Hindlimb muscle (tissue), 1 donor: ENCODE measurements at places on chromosomes 5 and 9.

DNA sequence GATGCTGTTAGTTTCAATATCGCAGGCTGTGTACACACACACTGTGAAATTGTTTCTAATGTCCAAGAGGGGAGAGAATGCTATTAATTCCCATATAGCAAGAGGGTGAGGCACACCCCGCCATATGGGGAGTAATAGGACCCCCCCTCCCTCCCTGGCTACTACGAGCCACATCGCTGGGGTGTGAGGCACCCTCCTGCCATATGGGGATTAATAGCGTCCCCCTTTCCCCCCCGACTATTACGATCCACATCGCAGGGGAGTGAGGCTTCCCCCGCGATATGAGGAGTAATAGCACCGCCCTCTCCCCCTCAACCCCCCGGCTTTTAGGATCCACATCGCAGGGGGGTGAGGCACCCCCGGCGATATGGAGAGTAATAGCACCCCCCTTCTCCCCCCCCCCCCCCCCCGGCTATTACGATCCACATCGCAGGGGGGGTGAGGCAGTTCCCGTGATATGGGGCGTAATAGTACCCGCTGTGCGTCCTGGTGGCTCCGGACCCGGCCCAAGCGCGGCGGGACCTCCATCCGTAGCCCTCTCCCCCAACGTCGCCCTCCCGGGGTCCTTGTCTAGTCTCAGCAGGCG, 494 bp upstream of the STK32A start:
- DNase-seq = no peak

DNA sequence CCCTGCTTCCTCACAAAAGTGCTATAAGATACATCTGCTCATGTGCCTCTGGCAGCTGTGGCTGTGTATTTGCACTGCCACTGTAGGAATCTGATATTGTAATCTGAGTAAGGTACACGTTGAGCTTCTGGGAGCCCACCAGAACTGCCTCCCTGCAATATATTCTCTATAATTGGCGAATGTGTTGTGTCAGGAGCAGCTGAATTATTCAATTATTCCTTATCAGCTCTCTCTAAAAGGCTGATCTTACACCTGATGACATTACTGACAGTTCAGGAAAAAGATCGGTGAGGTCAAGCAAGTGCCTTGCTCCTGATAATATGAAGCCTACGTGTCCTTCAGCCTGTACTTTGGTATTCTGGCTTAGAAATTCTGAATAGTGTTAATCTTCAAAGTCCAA, 1015.0 kb downstream of the CDH9 start:
- no peak for DNase-seq

- DNase-seq = peak; percentile 25
Observed at GRCh38 chr9:69391946-69392345, 66.9 kb downstream of the ENTREP1 start.

- DNase-seq = no peak
Observed at GRCh38 chr5:88825584-88826315, 57.2 kb downstream of the MEF2C start.

DNA sequence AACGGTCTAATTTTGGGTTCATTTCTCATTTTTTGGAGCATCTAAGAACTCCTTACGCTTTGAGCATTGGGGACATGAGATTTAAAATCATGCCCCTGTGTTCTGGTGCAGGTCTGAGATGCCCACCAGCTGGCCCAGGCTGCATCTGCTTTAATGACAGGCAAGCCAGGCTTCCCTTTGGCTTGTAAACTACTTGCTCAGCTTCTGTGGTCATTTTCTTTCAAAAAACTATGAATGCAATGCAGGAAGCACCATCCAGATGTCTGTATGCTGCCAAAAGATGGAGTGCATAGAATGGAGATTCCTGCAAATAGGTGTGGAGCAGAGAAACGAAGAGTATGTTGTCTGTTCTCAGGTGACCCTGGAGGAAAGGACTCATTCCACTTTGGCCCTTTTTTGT, 399.9 kb upstream of the ADAMTSL1 start:
- no peak for DNase-seq

DNA sequence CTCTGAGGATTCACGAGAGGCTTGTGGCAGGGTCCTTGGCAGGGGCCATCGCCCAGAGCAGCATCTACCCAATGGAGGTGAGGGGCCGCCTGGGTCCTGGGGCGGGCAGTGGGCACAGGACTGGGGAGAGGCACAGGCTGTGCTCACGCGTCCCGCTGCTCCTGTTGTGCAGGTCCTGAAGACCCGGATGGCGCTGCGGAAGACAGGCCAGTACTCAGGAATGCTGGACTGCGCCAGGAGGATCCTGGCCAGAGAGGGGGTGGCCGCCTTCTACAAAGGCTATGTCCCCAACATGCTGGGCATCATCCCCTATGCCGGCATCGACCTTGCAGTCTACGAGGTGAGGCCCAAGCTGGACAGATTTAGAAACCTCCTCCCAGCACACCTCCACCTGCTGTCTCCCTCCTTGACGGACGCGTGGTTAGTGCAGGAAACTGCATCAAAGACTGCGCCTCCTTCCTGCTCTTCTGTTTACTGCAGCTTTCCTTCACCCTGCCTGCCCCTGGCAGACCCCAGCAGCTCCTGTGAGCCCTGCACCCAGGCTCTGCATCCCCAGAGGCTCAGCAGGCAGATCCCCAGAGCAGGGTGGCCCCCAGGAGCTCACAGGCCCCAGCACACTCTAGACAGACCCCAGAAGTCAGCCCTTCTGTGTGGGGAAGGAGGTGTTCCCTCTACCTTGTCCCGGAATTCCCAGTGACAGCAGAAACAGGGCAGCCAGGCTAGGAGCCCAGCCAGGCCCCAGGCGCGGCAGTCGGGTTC, 21.2 kb downstream of the PTGES2 start:
- DNase-seq = no peak

DNA sequence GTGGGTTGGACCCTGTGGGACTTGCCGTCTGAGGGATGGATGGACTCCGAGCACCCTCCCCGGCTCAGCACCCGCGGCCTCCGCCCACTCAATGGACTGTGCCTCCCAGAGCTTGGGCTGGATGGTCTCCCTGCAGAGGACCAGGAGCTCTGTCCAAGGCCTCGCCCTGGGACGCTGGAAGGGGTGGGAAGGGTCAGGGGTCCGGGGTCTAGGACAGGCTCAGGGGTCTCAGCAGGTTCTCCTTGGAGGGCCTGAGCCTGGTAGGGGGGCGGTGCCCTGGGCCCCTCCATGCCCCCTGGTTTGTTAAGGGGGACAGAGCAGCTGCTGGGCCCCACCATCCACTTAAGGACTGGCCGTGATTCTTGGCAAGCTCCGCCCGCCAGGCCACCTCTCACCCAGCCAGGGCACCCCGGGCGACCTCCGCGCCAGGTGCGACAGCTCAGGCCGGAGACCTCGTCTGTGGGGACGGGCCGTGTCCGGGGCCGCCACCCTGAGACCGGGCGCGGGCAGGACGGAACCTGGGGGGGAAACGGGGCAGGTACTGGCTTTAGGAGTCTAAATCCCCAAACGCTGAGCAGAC, 29.2 kb downstream of the EXOC3 start:
- DNase-seq = no peak

DNA sequence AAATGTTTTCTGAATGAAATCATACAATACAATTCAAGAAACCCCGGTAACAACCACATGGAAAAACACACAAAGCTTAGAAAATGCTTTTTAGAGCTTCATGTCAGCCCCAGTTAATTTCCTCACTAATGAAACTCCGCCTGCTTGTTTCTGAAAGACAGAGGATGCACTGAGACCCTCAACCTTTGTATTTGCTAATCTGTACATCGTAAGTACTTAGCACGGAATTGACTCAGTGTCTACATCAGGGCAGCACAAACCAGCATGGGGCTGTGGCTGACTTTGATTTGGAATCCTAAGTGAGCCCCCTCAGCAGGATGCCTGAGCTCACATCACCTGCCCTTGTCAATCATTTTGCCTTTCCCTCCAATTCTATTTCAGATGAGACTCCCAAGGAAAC, 499.1 kb upstream of the MPDZ start:
- peak; percentile 30 for DNase-seq

- no peak for DNase-seq
Observed at GRCh38 chr5:72651109-72651508, 143.9 kb upstream of the ZNF366 start.

- no peak for DNase-seq
Observed at GRCh38 chr9:89312222-89312571, 1.2 kb downstream of the CKS2 start.
